ENCODE measurements at places on chromosomes 6 and 20. TPM values are rescaled to one million over a fixed set of nuclear protein-coding genes. Genes with fewer than 3 reads are reported as not detected.

- H3K4me1 ChIP-seq = peaks cover 42% of the 10 kb centered on the region
- DNase-seq = no peak
- H3K27ac ChIP-seq = peak overlapping the region; percentile 37
Measured at GRCh38 chr20:44637522-44638372, 13.8 kb downstream of the ADA start.

Gene ZBTB46
- total RNA-seq = 11.3 TPM

DNA sequence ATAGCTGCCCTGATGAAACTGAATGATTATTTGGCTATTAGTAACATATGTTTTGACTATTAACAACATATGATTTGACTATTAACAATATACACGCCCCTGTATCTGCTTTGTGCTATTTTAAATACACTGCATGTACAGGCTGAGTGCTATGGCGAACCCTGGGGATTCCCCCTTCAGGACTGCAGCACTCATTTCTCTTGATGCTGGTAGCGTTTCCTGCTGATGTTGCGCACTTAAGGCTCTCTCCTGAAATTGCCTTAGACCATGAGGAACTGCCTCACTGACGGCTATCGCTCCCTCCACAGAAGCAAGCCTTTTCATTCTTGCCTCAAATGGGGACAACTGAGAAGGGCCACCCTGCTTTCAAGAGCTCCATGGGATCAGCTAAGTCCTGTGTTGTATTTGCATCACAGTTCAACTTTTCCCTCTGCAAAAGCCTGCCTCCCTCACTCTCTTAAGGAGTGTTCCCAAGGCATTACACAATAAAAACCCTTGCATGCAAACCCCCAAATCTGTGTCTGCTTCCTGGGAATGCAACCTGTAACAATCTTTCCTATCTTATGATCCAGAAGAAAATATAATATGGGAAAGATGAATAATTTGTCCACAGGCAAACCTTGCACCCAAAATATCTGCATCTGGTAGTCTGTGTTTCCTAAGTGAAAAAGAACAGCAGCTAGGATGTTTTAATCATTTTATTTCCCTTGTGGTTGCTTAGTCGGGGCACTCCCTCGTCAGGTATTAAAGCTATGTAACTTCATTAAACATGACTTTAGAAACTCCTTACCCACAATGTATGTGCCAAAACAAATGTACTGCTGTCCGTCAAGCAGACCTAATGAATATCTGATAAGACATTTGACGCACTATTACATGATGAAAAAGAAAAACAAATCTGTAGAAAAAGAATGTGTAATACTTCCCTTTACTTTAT, 456.4 kb downstream of the COL12A1 start:
- no peaks in the 10 kb centered on the region for H3K27me3 ChIP-seq
- DNase-seq = no peak
- H3K4me3 ChIP-seq = no peak overlapping the region
- H3K4me1 ChIP-seq = no peaks in the 10 kb centered on the region
- no peak overlapping the region for H3K27ac ChIP-seq

- DNase-seq = no peak
- peaks cover 34% of the 10 kb centered on the region for H3K4me1 ChIP-seq
- H3K36me3 ChIP-seq = no peaks in the 10 kb centered on the region
- H3K27ac ChIP-seq = no peak overlapping the region
- H3K27me3 ChIP-seq = no peaks in the 10 kb centered on the region
- no peak overlapping the region for H3K4me3 ChIP-seq
Measured at GRCh38 chr6:168623736-168624135, 182.8 kb downstream of the SMOC2 start.

GRCh38 chr6:90086517-90086916, 192.2 kb downstream of the GJA10 start:
- no peak for DNase-seq
- no peaks in the 10 kb centered on the region for H3K4me1 ChIP-seq
- no peaks in the 10 kb centered on the region for H3K36me3 ChIP-seq
- no peak overlapping the region for H3K4me3 ChIP-seq

DNA sequence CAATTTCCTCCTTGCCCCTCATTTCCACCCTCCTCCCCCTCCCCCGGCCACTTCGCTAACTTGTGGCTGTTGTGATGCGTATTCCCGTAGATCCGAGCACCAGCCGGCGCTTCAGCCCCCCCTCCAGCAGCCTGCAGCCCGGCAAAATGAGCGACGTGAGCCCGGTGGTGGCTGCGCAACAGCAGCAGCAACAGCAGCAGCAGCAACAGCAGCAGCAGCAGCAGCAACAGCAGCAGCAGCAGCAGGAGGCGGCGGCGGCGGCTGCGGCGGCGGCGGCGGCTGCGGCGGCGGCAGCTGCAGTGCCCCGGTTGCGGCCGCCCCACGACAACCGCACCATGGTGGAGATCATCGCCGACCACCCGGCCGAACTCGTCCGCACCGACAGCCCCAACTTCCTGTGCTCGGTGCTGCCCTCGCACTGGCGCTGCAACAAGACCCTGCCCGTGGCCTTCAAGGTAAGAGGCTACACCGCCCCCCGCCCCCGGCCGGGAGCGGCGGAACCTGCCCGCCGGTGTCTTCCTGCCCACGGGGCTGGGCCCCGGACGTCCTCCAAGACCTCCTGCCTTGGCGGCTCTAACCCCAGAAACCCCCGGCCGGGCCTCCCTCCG, 44.9 kb upstream of the SUPT3H start:
- H3K27me3 ChIP-seq = peaks cover 44% of the 10 kb centered on the region
- H3K4me1 ChIP-seq = peaks cover 29% of the 10 kb centered on the region
- no peak for DNase-seq
- H3K36me3 ChIP-seq = no peaks in the 10 kb centered on the region
- peak overlapping the region; percentile 61 for H3K4me3 ChIP-seq
